ENCODE measurements at places on chromosomes 6 and 20.

GRCh38 chr6:157092736-157093135 is 230.6 kb downstream of the TMEM242 start:
- DNase-seq: peak; percentile 46

- DNase-seq: no peak
These were observed 912 bp upstream of the OR12D3 start for GRCh38 chr6:29376003-29376402.

- DNase-seq: no peak
These were observed at the start of gene NKAIN2 for GRCh38 chr6:123803504-123804013. TSS of gene NKAIN2 (plus strand) at chr6:123803865.

DNA sequence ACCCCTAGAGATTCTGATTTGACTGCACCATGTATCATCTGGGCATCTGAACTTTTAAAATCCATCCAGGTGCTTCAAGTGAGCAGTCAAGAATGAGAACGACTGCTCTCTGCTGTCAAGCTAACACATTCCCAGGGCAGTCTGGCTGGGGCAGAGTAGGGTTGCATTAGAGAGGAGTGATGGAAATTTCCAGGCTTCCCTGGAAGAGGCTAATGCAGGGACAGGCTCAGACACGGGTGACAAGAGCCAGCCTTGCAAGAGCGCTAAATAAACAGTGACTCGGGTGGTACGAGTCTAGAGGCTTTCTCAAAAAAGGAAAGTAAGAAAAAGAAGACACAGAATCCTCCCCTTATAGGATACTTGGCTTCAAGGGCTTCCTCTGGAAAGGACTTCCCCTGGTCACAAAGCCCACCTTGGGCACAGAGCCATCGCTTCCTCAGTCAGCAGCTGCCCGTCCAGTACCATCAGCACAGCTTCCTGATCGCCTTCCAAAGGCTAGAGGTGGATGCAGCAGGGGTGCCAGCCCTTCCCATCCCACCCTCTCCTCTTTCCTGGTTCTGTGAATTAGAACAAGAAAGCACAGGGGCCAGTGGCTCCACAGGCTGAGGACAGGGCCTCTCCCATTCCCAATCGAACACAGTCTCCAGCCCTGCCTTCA is 177.4 kb upstream of the RREB1 start:
- no peak for DNase-seq

DNA sequence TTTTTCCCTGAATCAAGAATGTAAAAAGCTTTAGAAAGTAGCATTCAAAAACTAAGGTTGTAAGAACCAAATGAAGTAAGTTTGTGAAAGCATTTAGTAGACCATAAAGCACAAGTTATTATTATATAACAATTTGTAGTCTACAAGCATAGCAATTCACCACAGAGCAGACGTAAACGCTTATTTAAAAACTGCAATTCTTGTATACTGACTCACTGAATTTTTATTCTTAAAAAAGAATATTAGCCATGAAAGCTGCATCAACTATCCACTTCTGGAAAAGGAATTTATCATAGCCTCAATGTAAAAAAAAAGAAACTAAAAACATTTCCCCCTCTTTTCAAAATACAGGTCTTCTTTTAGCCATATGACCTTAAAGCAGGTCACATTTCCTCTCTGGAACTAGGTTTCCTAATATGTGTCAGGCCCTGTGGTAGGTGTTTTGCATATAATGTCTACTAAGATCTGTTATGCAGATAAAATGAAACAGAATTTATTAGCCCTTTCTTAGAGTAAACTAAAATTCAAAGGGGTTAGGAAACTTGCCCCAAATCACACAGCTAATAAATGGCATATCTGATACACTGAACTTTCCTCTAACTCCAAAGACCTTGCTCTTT is 2.1 kb downstream of the MAP3K7 start:
- no peak for DNase-seq

GRCh38 chr6:133966654-133967329 is 13.8 kb downstream of the TBPL1 start:
- DNase-seq: peak; percentile 59

DNA sequence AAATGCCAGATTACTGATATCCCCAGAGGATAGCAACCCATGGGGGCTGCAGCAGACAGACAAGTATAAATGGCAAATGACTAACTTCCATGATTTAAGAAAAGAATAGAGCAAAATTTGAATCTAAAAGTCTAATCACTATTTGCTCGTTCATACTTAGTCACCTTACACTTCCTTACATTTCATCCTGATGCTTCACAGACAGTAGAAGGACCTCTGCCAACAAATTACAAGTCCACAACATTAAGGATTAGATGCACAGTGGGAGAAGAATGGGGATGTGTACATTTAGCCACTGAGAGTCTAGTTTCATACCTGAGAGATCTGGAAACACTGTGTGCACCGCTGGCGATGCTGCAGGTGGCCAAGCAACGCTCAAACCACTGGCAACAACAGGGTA is 72.4 kb downstream of the FYN start:
- no peak for DNase-seq

- DNase-seq: peak; percentile 34
These were observed 90.9 kb downstream of the CEP162 start for GRCh38 chr6:84136364-84137050.

- DNase-seq: no peak
These were observed 18.3 kb downstream of the AGPAT4 start for GRCh38 chr6:161255518-161255917.

- peak; percentile 62 for DNase-seq
These were observed 140.7 kb downstream of the FUT9 start for GRCh38 chr6:96156425-96156824.

- DNase-seq: no peak
These were observed 231.8 kb upstream of the GMDS start for GRCh38 chr6:2477250-2477649.

DNA sequence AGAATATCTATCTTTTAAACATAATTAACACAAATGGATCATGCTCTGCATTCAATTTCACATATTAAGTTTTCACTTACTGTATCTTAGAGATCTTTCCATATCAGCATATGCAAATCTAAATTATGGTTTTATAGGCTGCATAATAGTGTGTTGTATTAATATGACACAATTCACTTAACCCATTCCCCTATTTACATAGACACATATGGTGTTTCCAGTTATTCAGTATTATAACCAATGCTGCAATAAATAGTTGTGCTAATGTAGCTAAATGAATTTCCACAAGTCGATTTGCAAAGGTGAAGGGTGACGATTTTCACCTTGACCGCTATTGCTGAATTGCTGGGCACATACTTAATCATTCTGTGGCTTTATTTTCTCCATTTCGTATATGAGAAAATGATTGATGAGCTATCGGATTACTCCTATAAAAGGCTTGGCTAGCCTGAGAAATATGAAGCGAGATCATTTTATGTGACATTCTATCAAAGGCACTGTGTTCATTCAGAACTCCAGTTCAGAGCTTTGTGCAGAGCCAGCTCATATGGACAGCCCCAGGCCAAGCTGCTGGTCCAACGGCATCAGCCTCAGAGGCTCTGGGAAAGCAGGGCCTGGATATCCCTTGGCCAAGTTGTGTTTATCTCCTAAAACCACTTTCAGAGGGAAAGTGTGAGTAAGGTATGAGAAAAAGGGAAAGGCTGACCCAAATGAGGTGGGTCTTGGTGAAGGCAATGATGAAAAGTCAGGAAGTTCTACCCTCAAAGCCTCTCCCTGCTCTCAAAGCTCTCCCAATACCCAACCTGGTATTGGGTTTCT is 50.8 kb downstream of the GFOD1 start:
- peak; percentile 40 for DNase-seq

GRCh38 chr6:52754443-52754842 is 8.8 kb downstream of the GSTA2 start:
- no peak for DNase-seq

- no peak for DNase-seq
These were observed 103.2 kb upstream of the SUPT3H start for GRCh38 chr6:45480752-45481415.

- DNase-seq: no peak
These were observed 37.8 kb upstream of the CHRNA4 start for GRCh38 chr20:63398744-63399514.

GRCh38 chr20:61350500-61351250 is 98.6 kb downstream of the CDH4 start:
- no peak for DNase-seq

- no peak for DNase-seq
These were observed 32.8 kb upstream of the HLA-C start for GRCh38 chr6:31304683-31305082.

GRCh38 chr20:59633656-59634251 is 29.4 kb downstream of the PHACTR3 start:
- DNase-seq: no peak

DNA sequence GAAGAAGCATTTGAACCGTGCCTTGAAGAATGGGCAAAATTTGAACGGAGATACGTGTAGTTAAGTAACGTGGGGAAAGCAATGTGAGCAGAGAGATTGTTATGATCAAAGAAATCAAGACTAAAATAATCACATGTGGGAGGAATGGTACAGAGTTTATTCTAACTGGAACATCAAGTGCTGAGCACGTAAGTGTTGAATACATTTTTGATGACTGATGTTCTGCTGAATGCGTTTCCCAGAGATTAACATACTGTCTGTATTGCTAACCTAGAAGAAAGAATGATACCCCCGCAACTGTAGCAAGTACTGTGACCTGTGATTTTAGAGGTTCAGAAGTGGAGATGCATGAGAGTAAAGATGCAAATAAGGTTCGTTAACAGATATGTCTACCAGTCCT is 146.9 kb upstream of the EPHA7 start:
- no peak for DNase-seq

- DNase-seq: no peak
These were observed 152.3 kb downstream of the OR2B2 start for GRCh38 chr6:27759930-27760329.

DNA sequence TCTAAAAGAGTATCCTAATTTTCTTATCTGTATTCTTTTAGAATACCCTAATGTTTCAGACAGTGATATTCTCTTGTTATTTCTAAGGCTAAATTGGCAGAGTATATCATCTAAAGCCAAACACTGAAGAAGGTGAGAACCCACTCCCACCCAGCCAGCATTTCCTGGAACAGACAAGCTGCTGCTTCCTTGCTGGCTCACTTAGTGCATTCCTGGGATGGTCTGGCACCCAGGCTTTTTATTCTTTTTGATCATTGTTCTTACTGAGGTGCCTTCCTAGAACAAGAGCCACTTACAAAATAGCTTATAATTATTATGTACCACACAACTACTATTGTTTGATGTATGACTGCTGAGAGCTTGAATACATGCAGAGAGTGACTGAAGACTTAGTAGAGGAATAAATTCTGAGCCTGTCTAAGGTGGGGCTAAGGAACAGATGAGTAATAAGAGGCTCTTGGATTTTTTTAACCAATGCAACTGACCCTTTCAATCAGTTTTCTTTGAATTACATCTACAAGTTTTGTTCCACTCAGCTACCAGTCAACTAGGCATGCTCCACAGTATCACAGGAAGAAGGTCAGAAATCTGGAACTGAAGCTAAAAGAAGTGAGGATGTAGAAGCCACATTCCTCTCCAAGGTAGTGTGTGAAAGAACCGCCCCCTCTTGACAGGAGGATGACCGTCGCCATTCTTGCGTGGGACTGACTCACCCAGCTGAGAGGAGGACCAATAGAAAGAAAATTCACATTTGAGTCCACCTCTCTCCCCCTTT is 30.1 kb downstream of the PRPH2 start:
- peak; percentile 26 for DNase-seq

DNA sequence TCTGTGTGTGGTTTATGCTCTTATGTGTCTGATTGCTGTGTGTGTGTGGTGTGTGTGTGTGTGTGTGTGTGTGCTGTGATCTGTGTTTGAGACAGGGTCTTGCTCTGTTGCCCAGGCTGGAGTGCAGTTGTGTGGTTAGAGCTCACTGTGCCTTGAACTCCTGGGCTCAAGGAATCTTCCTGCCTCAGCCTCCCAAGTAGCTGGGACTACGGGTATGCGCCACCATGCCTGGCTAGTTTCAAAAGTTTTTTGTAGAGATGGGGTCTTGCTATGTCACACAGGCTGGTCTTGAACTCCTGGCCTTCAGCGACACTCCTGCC is 3.4 kb upstream of the ZNF512B start:
- DNase-seq: no peak

- DNase-seq: no peak
These were observed 453.0 kb upstream of the SULF2 start for GRCh38 chr20:48238326-48238725.

GRCh38 chr6:117423754-117424153 is 2.0 kb downstream of the ROS1 start:
- no peak for DNase-seq

- DNase-seq: peak; percentile 29
These were observed 7.2 kb upstream of the UQCC2 start for GRCh38 chr6:33718713-33719112.

- DNase-seq: peak; percentile 80
These were observed 7.8 kb upstream of the E2F1 start for GRCh38 chr20:33693741-33694638.

DNA sequence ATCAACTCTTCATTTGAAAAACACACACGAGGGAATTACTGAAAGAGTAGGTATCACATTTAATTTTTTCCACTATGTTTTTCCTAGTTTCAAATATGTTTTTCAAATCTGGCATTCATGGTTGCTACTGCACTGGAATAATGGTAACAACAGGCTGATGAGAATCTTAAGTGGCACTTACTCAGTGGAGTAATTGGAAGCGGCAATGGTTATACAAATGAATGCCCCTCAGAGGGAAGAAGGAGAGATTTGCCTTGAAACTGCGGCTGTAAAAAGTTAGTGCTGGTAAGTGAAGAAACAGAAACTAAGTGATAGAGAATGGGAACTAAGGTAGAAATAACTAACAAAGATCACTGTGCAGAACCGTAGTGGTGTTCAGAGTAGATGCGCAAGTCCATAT is 41.0 kb upstream of the PDE7B start:
- DNase-seq: no peak

GRCh38 chr6:132792510-132792909 is 5.9 kb downstream of the SLC18B1 start:
- DNase-seq: no peak

DNA sequence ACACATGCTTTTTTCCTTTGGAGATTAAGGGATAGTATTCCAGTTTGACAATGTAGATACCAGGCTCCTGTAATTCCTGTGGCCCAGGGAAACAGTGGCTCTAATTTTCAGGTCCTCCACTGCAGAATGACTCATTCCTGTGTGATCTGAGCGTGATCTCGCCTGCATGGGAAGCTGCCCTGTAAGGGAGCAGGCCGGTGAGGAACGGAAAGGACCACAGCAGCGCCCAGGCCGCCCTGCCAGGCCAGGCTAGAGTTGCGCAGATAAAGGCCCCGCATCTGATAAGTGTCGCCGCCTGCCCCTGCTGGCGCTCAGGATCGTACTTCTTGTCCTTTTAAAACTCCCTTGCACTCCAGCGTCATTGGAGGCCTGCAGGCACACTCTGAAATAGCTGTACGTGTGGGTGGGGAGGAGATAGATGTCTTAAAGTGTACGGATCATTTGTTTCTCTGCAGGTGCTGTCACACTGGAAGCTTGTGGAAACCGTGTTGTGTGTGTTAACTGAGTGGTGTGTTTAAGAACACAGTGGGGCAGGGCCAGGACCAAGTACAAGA is 60.7 kb downstream of the SYNJ2 start:
- DNase-seq: no peak

DNA sequence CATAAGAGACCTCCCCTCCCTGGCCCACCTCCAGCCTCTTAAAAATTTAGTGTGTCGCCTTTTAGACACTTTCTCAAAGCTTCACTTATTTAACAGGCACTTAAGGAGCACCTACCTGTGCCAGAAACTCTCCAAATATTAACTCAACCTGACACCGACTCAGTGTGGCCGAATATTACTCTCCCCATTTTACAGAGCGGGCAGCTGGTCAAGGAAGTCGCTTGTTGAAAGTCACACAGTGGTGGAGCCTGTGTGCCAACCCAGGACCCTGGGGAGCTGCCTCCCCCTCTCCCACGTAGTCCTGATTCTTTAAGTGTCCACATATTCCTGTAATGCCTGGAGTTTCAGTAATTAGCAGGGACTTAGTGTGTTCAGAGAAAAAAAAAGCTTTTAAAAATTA is 1.0 kb upstream of the PMEPA1 start:
- peak; percentile 17 for DNase-seq
